ENCODE measurements at places on chromosomes 16 and 17.

- no peak for DNase-seq
These were observed 24.0 kb downstream of the ZFHX3 start for GRCh38 chr16:73023752-73024570.

DNA sequence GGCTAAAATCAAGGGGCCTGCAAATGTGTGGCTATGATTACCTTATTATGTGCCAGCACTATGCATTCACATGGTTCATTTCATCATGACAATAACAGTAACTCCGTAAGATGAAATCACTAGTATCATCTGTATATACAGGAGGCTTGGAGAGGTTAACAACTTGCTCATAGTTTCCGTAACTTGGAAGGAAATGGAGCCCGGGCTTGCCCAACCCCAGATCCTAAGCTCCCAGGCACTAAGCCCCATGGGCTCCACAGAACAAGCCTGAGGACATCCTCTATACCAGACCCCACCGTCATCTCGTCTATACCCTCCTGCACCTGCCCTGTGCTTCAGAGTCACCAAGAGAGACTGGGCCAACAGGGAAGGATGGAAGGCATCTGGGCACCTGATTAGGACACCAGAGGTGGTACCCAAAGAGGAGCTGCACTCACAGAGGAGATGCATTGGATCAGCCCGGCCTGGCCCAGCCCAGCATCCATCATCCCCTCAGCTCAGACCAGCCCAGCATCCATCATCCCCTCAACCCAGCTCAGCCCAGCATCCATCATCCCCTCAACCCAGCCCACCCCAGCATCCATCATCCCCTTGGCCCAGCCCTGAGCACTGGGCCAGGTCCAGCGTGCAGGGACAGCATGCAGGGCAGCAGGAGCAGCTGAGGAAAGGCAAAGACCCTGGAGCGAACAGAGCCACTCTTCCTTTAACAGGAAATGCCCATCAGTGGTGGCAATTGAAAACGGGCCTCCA, 28.5 kb downstream of the NSMCE1 start:
- DNase-seq, result no peak

GRCh38 chr16:17403859-17404545, 66.8 kb downstream of the XYLT1 start:
- DNase-seq, result no peak

- DNase-seq, result no peak
These were observed 147.9 kb upstream of the MON1B start for GRCh38 chr16:77043076-77043475.
